Activated CD4-positive, alpha-beta memory T cell treated with anti-CD3 and anti-CD28 coated beads, Interleukin-2, amount 10 ng/mL, durations not matched to agents 7 days and 5 days (primary cell): ENCODE measurements at places on chromosomes 12 and 14. TPM values are rescaled to one million over a fixed set of nuclear protein-coding genes. Genes with fewer than 3 reads are reported as not detected.

ERBB3 gene
- total RNA-seq: 2.3 TPM

TAS2R7 gene
- not detected for total RNA-seq

CLMN gene
- 0.48 TPM for total RNA-seq

COL2A1 gene
- not detected for total RNA-seq

KRT82 gene
- total RNA-seq: not detected

PAWR gene
- total RNA-seq: 3.3 TPM

RNASE2 gene
- not detected for total RNA-seq

HOXC12 gene
- total RNA-seq: not detected

DNA sequence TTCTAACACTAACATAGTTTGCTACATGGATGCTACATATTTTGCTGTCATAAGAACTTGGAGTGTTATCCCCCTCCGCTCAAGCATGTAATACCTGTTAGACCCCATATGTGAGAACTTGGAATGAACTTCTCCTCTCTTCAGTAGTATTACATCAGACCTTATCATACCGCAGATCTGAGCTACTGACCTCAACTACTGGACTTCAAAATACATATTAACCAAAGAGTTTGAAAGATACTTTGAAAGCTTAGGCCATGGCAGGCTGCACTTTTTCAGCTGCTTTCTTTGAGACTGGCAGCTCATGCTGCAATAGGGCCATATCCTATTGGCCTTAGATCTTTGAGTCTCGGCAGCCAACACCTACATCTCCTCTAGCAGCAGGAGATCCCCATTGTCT, 74.8 kb downstream of the EEA1 start:
- no peak overlapping the region for H3K27ac ChIP-seq
- no peak overlapping the region for H3K4me3 ChIP-seq
- no peaks in the 10 kb centered on the region for H3K4me1 ChIP-seq
- peaks cover 20% of the 10 kb centered on the region for H3K36me3 ChIP-seq

GRCh38 chr12:50112456-50113218, 601 bp downstream of the COX14 start:
- H3K4me3 ChIP-seq: peak overlapping the region; percentile 93
- peaks cover 31% of the 10 kb centered on the region for H3K36me3 ChIP-seq
- H3K27me3 ChIP-seq: no peaks in the 10 kb centered on the region
- DNase-seq: no peak

- no peak for DNase-seq
- no peaks in the 10 kb centered on the region for H3K36me3 ChIP-seq
- no peak overlapping the region for H3K4me3 ChIP-seq
- no peak overlapping the region for H3K27ac ChIP-seq
- no peaks in the 10 kb centered on the region for H3K27me3 ChIP-seq
- H3K4me1 ChIP-seq: no peaks in the 10 kb centered on the region
These were observed 174.5 kb downstream of the DACT1 start for GRCh38 chr14:58812050-58812910.

DNA sequence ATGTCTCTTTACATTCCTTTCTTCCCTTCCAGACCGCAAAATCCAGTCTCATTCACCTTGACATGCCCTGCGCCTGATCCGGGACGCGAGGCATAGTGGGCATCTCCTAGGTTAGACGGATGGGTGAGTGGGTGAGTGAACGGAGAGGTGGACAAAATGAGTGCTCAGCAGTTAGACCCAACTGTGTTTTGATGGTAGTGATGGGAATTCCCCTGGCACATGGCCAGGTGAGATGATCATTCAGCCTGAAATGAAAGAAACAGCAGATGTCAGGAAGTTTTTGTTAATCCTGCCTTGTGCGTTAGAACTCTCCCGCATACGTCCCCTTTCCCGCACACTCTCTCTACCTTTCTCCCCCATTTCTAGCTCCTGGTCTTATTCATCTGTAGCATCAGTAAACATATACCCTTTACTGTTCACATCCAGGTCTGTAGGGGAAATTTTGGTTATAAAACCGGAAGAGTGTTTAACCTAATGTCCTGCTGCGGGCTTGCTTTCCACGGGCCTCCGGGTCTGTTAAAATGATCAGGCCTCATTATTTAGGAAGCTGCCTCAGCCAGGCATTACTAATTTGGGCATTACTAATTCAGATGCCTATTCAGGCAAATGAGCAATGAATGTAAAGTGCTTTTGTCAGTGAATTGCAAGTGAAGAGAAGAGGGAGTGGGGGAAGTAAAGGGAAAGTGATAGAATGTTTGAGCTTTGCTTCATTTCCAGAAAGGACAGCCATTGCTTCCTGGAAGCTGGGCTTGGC, 172.8 kb downstream of the ETV6 start:
- H3K27me3 ChIP-seq: no peaks in the 10 kb centered on the region
- DNase-seq: peak; percentile 28
- peaks cover 45% of the 10 kb centered on the region for H3K4me1 ChIP-seq
- H3K27ac ChIP-seq: peak overlapping the region; percentile 67

GRCh38 chr12:70907412-70907811, 13.1 kb downstream of the PTPRR start:
- H3K4me1 ChIP-seq: no peaks in the 10 kb centered on the region
- no peaks in the 10 kb centered on the region for H3K27me3 ChIP-seq
- no peaks in the 10 kb centered on the region for H3K36me3 ChIP-seq
- H3K27ac ChIP-seq: no peak overlapping the region
- H3K4me3 ChIP-seq: no peak overlapping the region

DNA sequence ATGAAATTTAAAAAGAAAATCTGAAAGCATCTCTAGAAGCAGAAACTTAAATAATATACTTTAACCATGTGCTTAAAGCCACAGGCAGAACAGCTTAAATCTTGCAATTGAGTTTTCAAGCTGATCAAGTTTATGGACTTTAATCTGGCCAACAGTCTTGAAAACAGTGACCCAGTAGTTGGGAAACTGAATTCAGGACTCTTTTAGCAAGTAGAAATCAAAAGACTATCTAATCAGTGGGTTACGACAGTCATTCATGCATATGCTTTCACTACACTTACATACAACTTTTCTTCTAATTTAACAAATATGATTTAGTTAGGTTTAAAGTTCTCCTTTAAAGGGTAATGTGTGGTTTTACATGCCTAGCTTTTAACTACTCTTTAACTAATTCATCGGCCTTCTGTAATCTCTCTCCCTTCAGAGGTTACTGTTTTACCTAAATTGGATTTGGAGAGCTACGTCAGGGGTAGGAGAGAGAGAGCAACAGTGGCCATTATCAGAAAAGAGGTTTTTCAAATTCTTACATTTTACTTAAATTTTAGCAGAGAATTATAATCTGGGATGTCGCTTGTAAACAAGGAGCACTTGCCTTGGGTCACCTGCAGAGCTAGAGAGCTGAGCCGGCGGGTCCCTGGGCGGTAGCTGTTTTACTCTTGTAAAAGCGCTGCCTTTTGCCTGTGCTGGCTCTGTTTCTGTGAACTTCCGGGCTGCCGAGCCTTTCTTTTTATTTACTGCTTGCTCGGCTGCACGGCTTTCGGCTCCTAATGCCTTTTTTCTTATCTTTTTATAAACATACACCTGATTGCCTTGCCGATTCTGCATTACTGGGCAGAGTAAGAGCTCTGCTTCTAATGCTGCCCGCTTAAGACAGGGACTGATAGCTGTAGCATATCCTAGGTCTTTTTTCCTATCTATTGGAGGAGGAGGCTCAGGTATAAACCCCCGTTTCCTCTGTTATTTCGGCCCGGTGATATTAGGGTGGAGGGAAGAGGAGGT, 17.4 kb upstream of the LYZ start:
- peak; percentile 73 for DNase-seq
- peaks cover 4% of the 10 kb centered on the region for H3K36me3 ChIP-seq
- H3K27ac ChIP-seq: peak overlapping the region; percentile 92
- no peaks in the 10 kb centered on the region for H3K27me3 ChIP-seq
- H3K4me3 ChIP-seq: peak overlapping the region; percentile 78

DNA sequence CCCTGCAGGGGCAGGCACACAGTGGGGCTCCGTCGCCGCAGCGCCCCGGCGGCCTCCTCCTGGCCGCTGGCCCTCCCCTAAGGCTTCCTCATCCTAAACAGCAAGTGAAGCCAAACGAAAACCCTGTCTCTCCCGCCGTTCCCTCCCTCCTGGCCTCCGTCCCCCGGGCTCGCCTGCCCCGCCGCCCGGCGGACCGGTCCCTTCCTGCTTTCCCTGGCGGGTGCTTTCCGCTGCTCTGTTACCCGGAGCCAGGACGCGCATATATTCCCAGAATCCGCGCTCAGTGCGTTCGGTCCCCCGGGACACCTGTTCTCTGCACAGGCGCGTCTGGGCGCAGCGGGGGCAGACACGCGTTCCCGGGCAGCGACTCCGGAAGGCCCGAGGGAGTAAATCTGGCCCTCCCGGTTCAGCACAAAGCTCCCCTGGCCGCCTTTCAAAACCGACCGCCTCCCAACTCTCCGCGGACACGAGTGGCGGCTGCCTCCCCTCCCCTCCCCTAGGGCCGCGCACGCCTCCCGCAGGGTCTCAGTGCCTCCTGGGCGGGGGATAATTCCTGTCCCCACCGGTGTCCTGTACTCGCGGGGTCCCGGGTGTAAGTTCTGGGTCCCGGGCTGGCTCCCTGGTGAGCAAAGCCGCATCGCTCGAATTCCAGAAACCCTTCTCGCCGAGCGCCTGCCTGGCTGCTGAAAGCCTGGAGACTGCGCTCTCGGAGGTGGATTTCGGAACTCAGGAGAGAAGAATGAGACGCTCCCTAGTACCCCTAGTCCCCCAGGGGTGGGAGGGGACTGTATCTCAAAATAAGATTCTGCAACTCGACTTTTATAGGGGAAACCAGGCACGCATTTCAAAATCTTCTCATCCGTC, 21.4 kb upstream of the CEP170B start:
- H3K27ac ChIP-seq: no peak overlapping the region
- no peak overlapping the region for H3K4me3 ChIP-seq
- H3K4me1 ChIP-seq: no peaks in the 10 kb centered on the region
- H3K27me3 ChIP-seq: peaks cover 64% of the 10 kb centered on the region

DNA sequence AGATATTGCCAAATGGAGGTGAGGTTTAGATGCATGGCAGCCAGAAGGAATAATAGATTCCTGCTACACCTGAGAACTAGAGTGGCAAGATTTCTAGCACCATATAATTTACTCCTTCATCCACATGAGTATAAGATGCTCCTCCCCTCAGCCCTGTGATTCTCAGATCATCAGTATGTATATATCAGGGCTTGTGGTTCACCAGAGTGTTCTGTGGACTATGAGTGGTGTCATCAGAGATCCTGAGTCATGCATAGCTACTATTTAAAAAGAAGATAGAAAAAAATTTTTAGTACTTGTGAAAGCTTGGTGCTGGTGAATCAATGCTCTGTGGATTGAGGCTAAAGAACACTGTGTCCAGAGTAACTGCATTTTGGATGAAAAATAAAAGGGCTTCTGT, 285.9 kb downstream of the BMP4 start:
- H3K27ac ChIP-seq: no peak overlapping the region
- H3K4me3 ChIP-seq: no peak overlapping the region
- no peaks in the 10 kb centered on the region for H3K36me3 ChIP-seq
- DNase-seq: no peak
- no peaks in the 10 kb centered on the region for H3K4me1 ChIP-seq

DNA sequence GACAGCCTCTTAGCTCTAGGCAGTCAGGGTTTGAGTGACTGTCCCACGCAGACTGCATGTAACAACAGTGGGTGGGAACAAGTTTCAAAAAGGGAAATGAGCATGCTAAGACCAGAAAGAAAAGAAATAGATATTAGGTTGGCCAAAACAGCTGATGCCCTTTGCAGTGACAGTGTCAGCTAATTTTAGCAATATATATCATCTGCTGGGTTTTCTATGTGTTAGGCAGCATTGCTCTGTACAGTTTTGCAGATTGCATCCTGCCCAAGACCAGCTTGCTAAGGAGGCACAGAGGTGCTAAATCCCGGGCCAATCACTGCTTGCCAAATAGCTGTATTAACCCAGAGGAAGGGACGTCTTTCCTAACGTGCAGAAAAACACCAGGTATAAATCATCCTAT, 541.9 kb upstream of the TBX3 start:
- H3K4me3 ChIP-seq: no peak overlapping the region
- DNase-seq: no peak
- no peaks in the 10 kb centered on the region for H3K4me1 ChIP-seq
- no peaks in the 10 kb centered on the region for H3K36me3 ChIP-seq

GRCh38 chr12:11758510-11759493, 109.3 kb downstream of the ETV6 start:
- H3K27ac ChIP-seq: no peak overlapping the region
- peaks cover 30% of the 10 kb centered on the region for H3K4me1 ChIP-seq
- no peak for DNase-seq
- H3K36me3 ChIP-seq: peaks cover 36% of the 10 kb centered on the region
- no peaks in the 10 kb centered on the region for H3K27me3 ChIP-seq

- H3K4me1 ChIP-seq: peaks cover 1% of the 10 kb centered on the region
- no peak overlapping the region for H3K4me3 ChIP-seq
- no peaks in the 10 kb centered on the region for H3K36me3 ChIP-seq
- H3K27ac ChIP-seq: no peak overlapping the region
- no peak for DNase-seq
- peaks cover 5% of the 10 kb centered on the region for H3K27me3 ChIP-seq
These were observed 28.7 kb upstream of the PLD4 start for GRCh38 chr14:104895786-104896661.

GRCh38 chr12:124630791-124631313, 63.4 kb upstream of the NCOR2 start:
- H3K27me3 ChIP-seq: peaks cover 6% of the 10 kb centered on the region
- H3K4me1 ChIP-seq: peaks cover 14% of the 10 kb centered on the region
- H3K4me3 ChIP-seq: no peak overlapping the region
- no peak for DNase-seq
- no peaks in the 10 kb centered on the region for H3K36me3 ChIP-seq

DNA sequence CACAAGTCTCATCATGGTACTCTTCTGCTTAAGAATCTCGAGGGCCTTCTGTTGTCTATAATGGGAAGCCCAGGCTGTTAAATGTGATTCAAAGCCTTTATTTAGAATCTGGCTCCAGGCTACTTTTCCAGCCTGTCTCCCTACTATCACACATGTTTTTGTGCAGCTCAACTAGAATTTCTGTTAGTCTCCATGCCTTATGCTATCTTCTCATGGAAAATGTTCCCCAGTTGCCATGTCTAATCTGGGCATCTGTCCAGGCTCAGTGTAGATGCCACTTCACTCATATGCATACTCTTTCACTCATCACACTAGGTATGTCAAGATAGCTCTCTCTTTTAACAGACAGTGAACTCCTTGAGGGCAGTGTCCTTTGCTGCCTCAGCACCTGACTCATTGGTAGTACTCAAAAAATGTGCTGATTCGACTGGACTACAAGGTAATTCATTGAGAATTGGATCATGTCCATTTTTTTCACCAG, 145.3 kb downstream of the TTLL5 start:
- no peaks in the 10 kb centered on the region for H3K4me1 ChIP-seq
- no peak for DNase-seq
- H3K27me3 ChIP-seq: no peaks in the 10 kb centered on the region
- no peak overlapping the region for H3K27ac ChIP-seq
